ENCODE measurements at places on chromosomes 5 and 9.

DNA sequence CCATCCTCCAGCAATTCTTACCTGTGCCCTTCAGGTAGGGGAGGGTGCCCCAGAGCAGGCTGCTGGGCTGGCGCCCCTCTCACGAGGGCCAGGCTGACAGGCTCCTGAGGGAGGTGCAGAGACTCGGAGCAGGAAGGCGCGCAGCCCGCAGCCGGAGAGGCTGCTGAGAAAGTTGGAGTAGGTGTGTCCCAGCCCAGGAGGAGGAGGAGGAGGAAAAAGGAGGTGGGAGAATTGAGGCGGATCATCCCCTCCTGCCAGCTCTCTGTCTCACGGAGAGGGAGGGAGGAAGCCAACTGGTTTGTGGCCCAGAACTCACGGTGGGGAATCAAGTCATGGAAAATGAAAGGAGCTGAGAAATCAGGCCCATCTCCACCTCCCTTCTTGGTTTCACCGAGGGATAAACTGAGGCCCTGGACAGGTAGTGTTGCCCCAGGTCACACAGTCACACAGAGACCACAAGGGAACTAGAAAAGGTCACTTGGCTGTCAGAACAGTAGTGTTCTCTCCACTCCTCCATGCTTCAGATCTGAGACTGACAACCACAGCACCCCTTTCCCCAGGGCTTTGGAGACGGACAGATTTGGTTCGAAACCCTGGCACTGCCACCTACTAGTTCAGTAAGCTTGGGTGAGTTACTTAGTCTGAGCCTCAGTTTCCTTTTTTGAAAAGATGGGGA, at the start of gene FAT2:
Gene FAT2 (minus strand): TSS at position 188 of the 676 bp plus-strand sequence. CDS start 22,400 bp downstream, outside the sequence.
- no peaks in the 10 kb centered on the region for H3K36me3 ChIP-seq
- H3K27me3 ChIP-seq, result no peaks in the 10 kb centered on the region
- H3K4me3 ChIP-seq, result peak within 1 kb of the TSS; percentile 53
- no peak for DNase-seq

- H3K36me3 ChIP-seq, result no peaks in the 10 kb centered on the region
- H3K4me3 ChIP-seq, result no peak overlapping the region
- H3K27ac ChIP-seq, result no peak overlapping the region
- H3K27me3 ChIP-seq, result no peaks in the 10 kb centered on the region
These were observed 32.4 kb upstream of the C5orf24 start for GRCh38 chr5:134813407-134813806.

DNA sequence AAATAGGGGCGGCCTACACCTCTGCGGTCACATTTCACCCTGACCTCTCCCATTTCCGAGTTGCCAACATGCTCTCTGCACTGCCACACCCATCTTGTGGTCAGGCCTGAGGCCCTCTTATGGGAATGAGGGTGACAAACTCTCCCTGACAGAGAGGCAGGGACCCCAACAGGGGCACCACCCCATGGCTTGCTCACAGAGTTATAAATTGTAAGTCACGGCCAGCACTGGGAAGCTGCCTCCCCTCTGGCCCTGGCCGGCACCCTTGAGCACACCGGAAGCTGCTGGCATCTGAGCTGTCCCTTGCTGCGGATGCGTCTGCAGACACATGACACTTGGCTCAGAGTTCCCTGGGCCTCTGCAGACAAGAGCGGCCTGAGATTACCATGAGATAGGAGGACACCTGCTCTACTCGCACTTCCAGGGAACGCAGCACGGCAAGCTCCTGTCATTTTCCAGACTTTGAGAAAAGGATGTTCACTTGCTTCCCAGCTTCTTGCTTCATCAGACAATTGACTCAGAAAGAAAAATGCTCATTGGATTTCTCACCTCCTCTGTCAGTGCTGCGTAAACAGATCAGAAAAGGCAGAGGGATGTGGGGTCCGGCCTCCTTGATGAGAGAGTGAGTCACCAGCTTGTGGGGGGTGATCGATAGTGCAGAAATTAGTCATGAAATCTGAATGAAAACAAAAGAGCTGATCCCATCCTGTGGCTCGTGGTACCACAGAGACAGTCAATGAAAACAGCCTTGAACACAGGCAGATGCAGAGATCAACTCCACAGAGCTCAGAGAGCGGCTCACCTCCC, 269.8 kb downstream of the SYK start:
- no peaks in the 10 kb centered on the region for H3K36me3 ChIP-seq
- H3K27ac ChIP-seq, result no peak overlapping the region
- H3K4me3 ChIP-seq, result no peak overlapping the region
- H3K27me3 ChIP-seq, result peaks cover 5% of the 10 kb centered on the region

GRCh38 chr5:91941588-91941987, 558.5 kb upstream of the ARRDC3 start:
- H3K4me1 ChIP-seq, result no peaks in the 10 kb centered on the region
- no peak overlapping the region for H3K4me3 ChIP-seq
- no peak overlapping the region for H3K27ac ChIP-seq
- H3K27me3 ChIP-seq, result no peaks in the 10 kb centered on the region

GRCh38 chr5:176621661-176622079, 8.7 kb downstream of the SNCB start:
- no peaks in the 10 kb centered on the region for H3K36me3 ChIP-seq
- peaks cover 11% of the 10 kb centered on the region for H3K27me3 ChIP-seq
- H3K27ac ChIP-seq, result no peak overlapping the region
- peaks cover 35% of the 10 kb centered on the region for H3K4me1 ChIP-seq
- H3K4me3 ChIP-seq, result no peak overlapping the region
- no peak for DNase-seq

DNA sequence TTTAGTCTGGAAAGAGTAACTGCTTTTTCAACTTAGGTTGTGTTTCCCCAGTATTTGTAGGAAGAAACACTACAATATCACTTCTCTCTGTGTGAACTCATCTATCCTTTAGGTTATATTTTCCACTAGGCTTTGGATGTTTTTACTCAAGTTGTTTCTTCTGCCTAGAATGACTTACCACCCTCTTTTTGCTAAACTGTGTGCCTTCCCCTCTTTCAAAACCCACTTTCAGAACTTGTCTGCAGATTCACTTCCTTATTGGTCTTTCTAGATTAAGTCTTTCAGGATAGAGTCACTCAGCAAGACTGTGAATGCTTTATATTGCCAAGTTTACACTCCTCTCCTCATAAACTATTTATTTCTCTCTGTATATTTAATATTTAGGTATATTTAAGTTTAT, 14.2 kb upstream of the CAST start:
- peak overlapping the region; percentile 19 for H3K27ac ChIP-seq
- H3K36me3 ChIP-seq, result no peaks in the 10 kb centered on the region
- no peaks in the 10 kb centered on the region for H3K27me3 ChIP-seq
- peaks cover 3% of the 10 kb centered on the region for H3K4me1 ChIP-seq
- H3K4me3 ChIP-seq, result no peak overlapping the region

DNA sequence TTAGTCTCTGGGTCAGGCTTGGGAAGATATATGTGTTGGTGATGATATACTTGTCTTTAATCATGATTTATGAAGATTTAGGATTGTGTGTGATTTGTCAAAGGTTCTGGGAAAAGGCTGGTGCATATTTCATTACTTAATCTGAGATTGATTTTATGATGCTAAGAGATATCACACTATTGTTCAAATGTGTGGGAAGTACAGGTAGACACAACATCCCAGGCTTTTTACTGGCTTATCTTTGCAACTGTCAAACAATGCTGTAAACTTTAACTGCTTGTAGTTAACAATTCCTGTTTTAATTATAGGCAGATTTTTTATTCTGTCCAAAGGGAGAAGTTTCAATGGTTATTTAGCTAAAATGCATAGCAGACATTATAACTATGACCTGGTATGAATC, 23.9 kb downstream of the PBX3 start:
- H3K27ac ChIP-seq, result no peak overlapping the region
- H3K4me1 ChIP-seq, result no peaks in the 10 kb centered on the region
- no peak overlapping the region for H3K4me3 ChIP-seq

DNA sequence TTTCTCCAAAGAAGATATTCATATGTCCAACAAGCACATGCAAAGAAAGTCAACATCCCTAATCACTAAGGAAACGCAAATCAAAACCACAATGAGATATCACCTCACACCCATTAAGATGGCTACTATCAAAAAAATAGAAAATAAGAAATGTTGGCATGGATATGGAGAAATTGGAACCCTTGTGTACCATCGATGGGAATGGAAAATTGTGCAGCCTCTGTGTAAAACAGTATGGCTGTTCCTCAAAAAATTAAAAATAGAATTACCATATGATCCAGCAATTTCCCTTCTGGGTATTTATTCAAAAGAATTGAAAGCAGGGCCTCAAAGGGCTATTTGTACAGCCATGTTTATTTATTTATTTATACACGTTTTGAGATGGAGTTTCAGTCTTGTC, 43.0 kb upstream of the HRH2 start:
- no peaks in the 10 kb centered on the region for H3K4me1 ChIP-seq
- H3K27ac ChIP-seq, result no peak overlapping the region
- no peak for DNase-seq
- H3K27me3 ChIP-seq, result peaks cover 13% of the 10 kb centered on the region
- H3K36me3 ChIP-seq, result no peaks in the 10 kb centered on the region
- no peak overlapping the region for H3K4me3 ChIP-seq

GRCh38 chr5:139473105-139473504, 2.3 kb downstream of the SMIM33 start:
- H3K4me3 ChIP-seq, result no peak overlapping the region
- peaks cover 7% of the 10 kb centered on the region for H3K36me3 ChIP-seq
- no peak overlapping the region for H3K27ac ChIP-seq
- peaks cover 27% of the 10 kb centered on the region for H3K4me1 ChIP-seq

DNA sequence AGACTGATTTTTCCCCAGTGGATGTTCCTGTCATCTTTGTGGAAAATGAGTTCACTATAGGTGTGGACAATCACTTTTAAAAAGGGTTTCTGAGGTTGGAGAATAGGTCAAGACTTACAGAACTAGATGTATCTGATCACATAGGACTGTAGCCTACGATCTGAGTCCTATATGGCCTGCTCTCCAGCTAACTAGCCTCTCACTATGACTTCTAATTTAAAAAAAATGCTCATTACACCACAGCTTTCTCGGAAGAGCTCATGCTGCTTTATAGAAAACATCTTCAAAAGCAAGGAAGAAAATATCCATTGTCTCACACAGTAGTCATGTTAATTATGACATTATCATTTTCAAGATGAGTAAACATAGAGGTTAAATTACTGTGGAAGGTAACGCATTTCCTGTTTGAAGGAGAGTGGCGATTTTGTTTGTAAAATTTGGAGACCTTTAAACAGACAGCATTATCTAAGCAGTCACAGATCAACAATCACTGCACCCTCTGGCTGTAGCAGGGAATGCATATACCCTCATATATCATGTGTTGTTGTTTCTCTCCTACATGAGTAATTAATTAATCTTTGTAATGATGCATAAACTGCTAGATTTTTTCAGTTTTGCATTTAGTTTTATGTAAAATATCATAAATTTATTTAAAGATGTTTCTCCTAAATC, 573.7 kb downstream of the GABRG2 start:
- no peaks in the 10 kb centered on the region for H3K27me3 ChIP-seq
- no peaks in the 10 kb centered on the region for H3K36me3 ChIP-seq
- no peaks in the 10 kb centered on the region for H3K4me1 ChIP-seq
- no peak overlapping the region for H3K4me3 ChIP-seq
- H3K27ac ChIP-seq, result no peak overlapping the region
- DNase-seq, result no peak

DNA sequence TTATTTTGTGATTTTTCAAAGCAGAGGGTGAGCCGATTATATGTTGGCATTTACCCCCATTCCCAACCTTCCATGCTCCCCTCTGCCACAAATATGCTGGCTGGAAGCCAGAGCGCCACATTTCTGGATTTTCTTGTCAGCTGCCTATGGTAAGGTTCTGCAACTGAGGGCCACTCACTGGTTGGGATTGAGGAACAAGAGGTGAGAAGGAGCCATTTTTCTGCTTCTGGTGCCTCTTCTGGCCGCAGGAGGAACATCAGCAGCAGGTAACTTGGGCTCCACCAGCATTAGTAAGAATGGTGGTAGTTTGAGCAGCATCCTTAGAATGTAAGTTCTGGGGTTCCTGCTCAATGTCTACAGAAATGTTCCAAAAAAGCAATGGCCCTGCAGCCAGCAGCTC, 159.5 kb upstream of the MAST4 start:
- no peak overlapping the region for H3K27ac ChIP-seq
- no peak for DNase-seq
- H3K4me3 ChIP-seq, result no peak overlapping the region

DNA sequence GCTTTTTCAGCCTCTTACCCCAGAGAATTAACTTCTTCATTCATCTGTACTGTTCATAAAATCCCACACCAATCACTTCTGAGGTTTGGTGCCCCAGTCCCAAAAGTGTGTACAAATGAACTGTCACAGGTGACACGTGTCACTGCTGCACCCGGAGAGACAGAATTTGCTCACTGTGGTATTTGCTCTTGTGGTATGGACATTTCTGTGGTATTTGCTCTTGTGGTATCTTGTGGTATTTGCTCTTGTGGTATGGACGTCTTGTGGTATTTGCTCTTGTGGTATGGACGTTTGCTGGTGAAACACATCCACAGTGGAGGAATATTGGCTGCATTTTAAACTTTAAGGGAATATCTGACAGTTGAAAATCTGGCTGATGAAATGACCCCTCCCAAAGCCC, 214.9 kb upstream of the DAP start:
- no peak overlapping the region for H3K27ac ChIP-seq
- H3K27me3 ChIP-seq, result peaks cover 5% of the 10 kb centered on the region
- DNase-seq, result no peak
- H3K4me1 ChIP-seq, result no peaks in the 10 kb centered on the region
- H3K4me3 ChIP-seq, result no peak overlapping the region

GRCh38 chr5:58346041-58346440, 113.8 kb downstream of the PLK2 start:
- H3K4me1 ChIP-seq, result no peaks in the 10 kb centered on the region
- no peak for DNase-seq
- H3K36me3 ChIP-seq, result no peaks in the 10 kb centered on the region
- no peaks in the 10 kb centered on the region for H3K27me3 ChIP-seq
- H3K27ac ChIP-seq, result no peak overlapping the region

GRCh38 chr5:15791274-15791673, 291.3 kb downstream of the FBXL7 start:
- no peak overlapping the region for H3K4me3 ChIP-seq
- no peak for DNase-seq
- no peaks in the 10 kb centered on the region for H3K27me3 ChIP-seq
- no peaks in the 10 kb centered on the region for H3K4me1 ChIP-seq

DNA sequence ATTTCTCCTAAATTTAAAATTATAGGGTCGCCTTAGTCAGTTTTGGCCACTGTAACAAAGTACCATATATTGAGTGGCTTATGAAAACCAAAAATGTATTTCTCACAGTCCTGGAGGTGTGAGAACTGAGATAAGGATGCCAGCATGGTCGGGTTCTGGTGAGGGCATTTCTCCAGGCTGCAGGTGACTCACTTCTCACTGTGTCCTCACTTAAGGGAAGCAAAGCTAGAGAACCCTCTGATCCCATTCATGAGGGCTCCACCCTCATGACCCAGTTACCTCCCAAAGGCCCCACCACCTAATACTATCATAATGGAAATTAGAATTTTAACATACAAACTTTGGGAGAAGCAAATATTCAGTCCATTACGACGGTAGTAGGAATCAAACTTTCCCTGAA, 75.1 kb upstream of the FBN2 start:
- no peaks in the 10 kb centered on the region for H3K27me3 ChIP-seq
- H3K4me3 ChIP-seq, result no peak overlapping the region
- DNase-seq, result no peak
- no peaks in the 10 kb centered on the region for H3K36me3 ChIP-seq

GRCh38 chr5:78634634-78635033, 13.9 kb downstream of the LHFPL2 start:
- no peaks in the 10 kb centered on the region for H3K4me1 ChIP-seq
- peaks cover 19% of the 10 kb centered on the region for H3K36me3 ChIP-seq
- no peaks in the 10 kb centered on the region for H3K27me3 ChIP-seq
- no peak overlapping the region for H3K27ac ChIP-seq

All from esophagus squamous epithelium (tissue), 5 donors.